Astrocyte of the spinal cord (primary cell): ENCODE measurements at places on chromosomes 4 and X.

- DNase-seq: no peak
These were observed 49.7 kb upstream of the TLR3 start for GRCh38 chr4:186019269-186019668.

DNA sequence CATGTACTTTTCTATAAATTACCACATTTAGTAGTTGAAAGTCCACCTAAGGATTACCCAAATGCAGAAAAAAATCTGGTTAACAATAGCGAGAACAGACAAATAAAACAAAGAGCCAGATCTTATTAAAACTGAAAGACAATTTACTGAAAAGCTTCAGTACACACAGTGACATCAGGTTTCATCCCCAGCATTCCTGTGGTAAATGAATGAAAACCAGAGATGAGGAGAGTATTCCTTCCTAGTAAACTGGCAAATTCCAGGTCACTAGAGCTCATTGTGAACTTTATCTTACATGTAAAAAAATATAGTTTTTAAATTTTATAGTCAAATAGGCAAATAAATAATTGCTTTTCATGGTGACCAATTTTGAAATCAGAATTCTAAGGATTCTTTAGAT lies 1290.5 kb downstream of the ADGRL3 start:
- DNase-seq: no peak

DNA sequence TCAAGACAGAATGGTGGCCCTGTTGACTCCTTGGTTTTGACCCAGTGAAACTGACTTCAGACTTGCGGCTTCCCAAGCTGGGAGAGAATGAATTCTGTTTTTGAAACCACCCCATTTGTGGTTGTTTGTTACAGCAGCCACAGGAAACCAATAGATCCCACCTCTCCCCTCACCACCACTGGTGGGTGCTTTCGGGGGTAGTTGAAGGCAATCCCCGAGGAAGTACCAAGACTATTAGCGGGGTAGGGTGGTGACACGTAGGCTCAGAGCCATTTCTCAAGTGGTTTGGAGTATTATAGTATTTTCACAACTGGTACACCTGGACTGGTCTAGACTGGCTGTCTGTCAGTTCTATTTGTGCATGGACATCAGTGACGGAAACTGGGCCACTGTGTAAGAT lies 189.1 kb upstream of the RBPJ start:
- no peak for DNase-seq

DNA sequence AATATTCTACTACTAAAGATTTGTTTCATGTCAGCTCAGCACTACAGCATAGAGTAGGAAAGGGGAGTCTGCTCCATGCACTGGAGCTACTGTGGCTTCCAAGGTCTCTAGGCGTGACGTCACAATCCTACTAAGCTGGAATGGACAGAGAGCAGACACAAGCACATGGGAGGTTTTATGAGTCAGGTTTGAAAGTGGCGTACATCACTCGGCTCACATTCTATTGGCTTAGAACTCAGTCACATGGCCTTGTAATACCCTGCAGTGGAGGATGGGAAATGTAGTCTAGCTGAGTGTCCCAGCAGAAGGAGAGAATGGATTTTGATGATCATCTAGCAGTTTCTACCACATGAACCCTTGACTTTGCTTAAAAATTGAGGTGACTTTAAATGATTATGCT lies 624.8 kb upstream of the ATOH1 start:
- DNase-seq: no peak

DNA sequence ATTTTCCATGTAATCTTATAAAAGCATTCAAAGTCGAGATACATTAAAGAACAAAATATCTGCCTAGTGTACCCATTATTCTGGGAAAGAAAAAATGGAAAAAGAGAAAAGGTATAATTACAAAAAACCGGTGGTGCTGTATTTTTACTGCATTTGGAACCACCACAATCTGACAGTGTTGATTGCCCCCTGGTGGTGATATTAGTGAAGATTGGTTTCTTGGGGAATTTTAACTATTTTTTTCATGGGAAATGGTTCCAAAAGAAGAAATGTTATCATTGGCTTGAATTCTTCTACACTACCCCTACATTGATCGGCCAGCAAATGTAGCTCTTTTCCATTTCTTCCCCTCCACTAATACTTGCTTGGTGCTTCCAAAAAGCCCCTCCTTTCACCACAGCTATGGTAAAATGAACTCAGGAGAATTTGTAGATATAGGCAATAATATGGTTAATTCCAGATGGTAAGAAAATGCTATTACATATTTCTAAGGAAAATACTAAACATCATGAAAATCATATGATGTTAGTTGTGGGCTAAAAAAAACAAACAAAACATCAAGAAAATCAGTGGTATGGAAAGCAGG lies 50.0 kb downstream of the COX18 start:
- DNase-seq: peak; percentile 55

- no peak for DNase-seq
These were observed 38.9 kb downstream of the TRIML1 start for GRCh38 chr4:188177997-188178675.

GRCh38 chr4:123077330-123077729 lies 154.9 kb upstream of the NUDT6 start:
- DNase-seq: no peak

GRCh38 chr4:5759236-5760075 lies 48.5 kb downstream of the EVC start:
- no peak for DNase-seq
